ENCODE measurements at places on chromosomes 2 and 18. TPM values are rescaled to one million over a fixed set of nuclear protein-coding genes. Genes with fewer than 3 reads are reported as not detected.

Gene AQP12A
- total RNA-seq = not detected

DNA sequence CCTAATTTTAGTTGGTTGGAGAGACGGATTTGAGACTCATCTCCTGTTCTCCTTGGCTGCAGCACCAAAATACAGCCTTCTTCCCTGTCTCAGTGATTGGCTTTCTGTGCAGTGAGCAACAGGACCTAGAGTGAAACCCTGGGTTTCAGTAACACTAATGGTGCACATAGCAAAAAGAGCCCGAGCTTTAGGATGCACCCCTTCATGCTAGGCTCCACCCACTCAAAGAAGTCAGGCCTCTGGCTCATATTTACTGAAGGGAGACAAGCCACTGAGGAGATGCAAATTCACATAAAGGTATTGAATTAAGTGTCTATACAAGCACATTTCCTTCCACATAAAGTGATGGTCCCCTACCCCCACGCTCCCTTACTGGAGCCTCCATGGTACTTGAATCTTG is 131.9 kb upstream of the CHAC2 start:
- DNase-seq = no peak
- no peak overlapping the region for H3K27ac ChIP-seq
- no peaks in the 10 kb centered on the region for H3K36me3 ChIP-seq
- no peaks in the 10 kb centered on the region for H3K4me1 ChIP-seq
- no peak overlapping the region for H3K4me3 ChIP-seq
- H3K27me3 ChIP-seq = no peaks in the 10 kb centered on the region

DNA sequence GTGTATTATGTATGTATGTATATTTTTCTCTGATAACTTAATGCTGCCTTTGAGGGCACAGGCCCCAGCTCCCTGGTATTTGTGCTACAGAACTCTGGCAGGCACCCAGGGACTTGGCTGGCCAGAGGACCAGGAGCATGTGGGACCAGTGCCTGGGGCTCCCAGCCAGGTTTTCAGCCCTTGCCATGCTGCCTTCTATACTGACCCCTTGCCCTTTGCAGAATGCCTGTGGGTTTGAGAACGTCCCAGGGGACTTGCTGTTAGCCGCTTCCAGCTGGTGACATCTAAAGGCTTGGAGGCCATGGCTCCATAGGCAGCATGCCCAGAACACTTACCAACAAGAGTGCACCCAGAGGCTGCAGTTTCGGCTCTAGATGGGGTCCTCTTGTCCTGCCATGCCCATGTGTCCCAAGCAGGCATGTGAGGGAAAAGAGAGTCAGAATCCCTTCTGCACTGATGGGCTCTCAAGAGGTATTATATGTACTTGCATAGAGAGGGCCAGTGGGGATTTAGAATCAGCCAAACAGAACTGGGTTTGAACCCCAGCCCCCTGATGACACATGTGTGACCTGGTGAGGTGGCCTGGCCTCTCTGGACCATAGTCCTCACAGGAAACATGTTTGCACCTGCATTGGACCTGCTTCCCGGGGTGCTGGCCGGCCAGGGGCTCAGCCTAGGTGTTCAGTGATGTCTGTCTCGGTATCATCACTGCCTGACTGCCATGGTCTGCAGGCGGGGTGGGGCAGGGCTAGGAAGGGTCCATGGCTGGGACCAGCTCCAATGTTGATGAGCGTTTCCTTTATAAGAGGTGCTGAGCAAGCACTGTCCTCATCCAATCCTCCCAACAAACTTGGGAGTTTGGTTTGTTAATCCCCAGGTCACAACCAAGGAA is 119.2 kb upstream of the FHL2 start:
- no peaks in the 10 kb centered on the region for H3K4me1 ChIP-seq
- peaks cover 11% of the 10 kb centered on the region for H3K27me3 ChIP-seq
- H3K4me3 ChIP-seq = no peak overlapping the region
- no peak overlapping the region for H3K27ac ChIP-seq
- no peaks in the 10 kb centered on the region for H3K36me3 ChIP-seq
- no peak for DNase-seq

GRCh38 chr2:53880756-53881155 is 21.0 kb upstream of the GPR75 start:
- H3K36me3 ChIP-seq = peaks cover 55% of the 10 kb centered on the region
- no peak for DNase-seq
- H3K27me3 ChIP-seq = no peaks in the 10 kb centered on the region
- H3K27ac ChIP-seq = no peak overlapping the region
- H3K4me3 ChIP-seq = no peak overlapping the region
- H3K4me1 ChIP-seq = no peaks in the 10 kb centered on the region

- peaks cover 22% of the 10 kb centered on the region for H3K4me1 ChIP-seq
- H3K27ac ChIP-seq = peak overlapping the region; percentile 22
- DNase-seq = no peak
- H3K36me3 ChIP-seq = peaks cover 44% of the 10 kb centered on the region
- no peak overlapping the region for H3K4me3 ChIP-seq
Observed at GRCh38 chr2:47024046-47024445, 108.4 kb upstream of the MCFD2 start.

GRCh38 chr2:128696421-128696820 is 377.8 kb upstream of the HS6ST1 start:
- H3K36me3 ChIP-seq = no peaks in the 10 kb centered on the region
- no peak overlapping the region for H3K4me3 ChIP-seq
- H3K27me3 ChIP-seq = peaks cover 38% of the 10 kb centered on the region

DNA sequence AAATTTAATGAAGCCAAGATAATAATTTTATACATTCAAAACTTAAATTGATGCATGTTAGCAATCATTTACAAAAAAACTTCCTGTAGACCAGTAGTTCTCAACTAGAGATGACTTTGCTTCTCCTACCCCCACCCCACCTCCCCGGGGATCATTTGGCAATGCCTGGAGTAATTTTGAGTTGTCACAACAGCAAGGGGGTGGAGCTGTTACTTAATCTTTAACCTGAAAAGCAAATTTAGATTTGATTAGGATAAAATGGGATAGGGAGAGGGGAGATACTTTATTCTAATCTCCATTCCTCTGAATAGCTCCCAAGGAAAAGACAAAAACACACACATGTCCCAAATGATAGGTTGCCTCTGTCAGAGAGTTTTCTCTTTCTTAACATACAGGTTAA is 4.2 kb downstream of the SLC40A1 start:
- no peaks in the 10 kb centered on the region for H3K36me3 ChIP-seq
- peaks cover 14% of the 10 kb centered on the region for H3K4me1 ChIP-seq
- H3K27me3 ChIP-seq = peaks cover 15% of the 10 kb centered on the region
- DNase-seq = no peak

Gene SCN7A
- total RNA-seq = not detected

GRCh38 chr2:232476791-232477190 is 10.8 kb downstream of the ECEL1 start:
- H3K27ac ChIP-seq = no peak overlapping the region
- no peaks in the 10 kb centered on the region for H3K36me3 ChIP-seq
- no peak overlapping the region for H3K4me3 ChIP-seq
- no peaks in the 10 kb centered on the region for H3K4me1 ChIP-seq
- DNase-seq = no peak

Gene FBXO48
- 2.6 TPM for total RNA-seq

GRCh38 chr2:162938387-162938786 is 99.8 kb upstream of the KCNH7 start:
- no peaks in the 10 kb centered on the region for H3K4me1 ChIP-seq
- no peak overlapping the region for H3K4me3 ChIP-seq
- DNase-seq = no peak
- H3K27ac ChIP-seq = no peak overlapping the region

Gene KIF1A
- total RNA-seq = 1.5 TPM

- H3K4me1 ChIP-seq = no peaks in the 10 kb centered on the region
- H3K4me3 ChIP-seq = no peak overlapping the region
- no peak overlapping the region for H3K27ac ChIP-seq
- no peaks in the 10 kb centered on the region for H3K27me3 ChIP-seq
- no peaks in the 10 kb centered on the region for H3K36me3 ChIP-seq
Observed at GRCh38 chr2:134466141-134466540, 212.3 kb downstream of the MGAT5 start.

GRCh38 chr2:136787970-136788369 is 22.6 kb downstream of the THSD7B start:
- H3K27ac ChIP-seq = no peak overlapping the region
- no peaks in the 10 kb centered on the region for H3K36me3 ChIP-seq
- H3K27me3 ChIP-seq = no peaks in the 10 kb centered on the region
- H3K4me1 ChIP-seq = no peaks in the 10 kb centered on the region

Gene SERPINB11
- not detected for total RNA-seq

Gene MROH2A
- total RNA-seq = not detected

DNA sequence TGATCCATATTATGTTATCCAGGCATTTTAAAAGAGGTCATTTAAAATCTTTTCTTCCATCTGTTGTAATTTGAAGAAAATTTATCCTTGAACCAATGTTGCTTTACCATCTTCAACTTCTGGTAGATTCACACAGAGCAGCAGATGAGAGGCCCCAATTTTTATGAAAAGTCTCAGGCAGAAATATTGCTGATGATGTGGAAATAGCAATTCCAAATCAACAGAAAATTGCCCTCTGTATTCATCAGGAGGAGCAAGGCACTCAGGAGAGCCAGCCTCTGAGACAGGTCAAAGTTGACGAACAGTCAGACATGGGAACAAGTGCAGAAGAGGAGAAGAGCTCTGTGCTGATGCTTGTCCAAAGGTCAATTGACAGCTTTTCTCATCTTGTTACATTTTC is 444.9 kb downstream of the NCKAP5 start:
- no peaks in the 10 kb centered on the region for H3K27me3 ChIP-seq
- no peaks in the 10 kb centered on the region for H3K4me1 ChIP-seq
- H3K4me3 ChIP-seq = no peak overlapping the region
- no peak overlapping the region for H3K27ac ChIP-seq
- H3K36me3 ChIP-seq = no peaks in the 10 kb centered on the region

- no peaks in the 10 kb centered on the region for H3K27me3 ChIP-seq
- DNase-seq = no peak
- no peak overlapping the region for H3K27ac ChIP-seq
- peaks cover 27% of the 10 kb centered on the region for H3K4me1 ChIP-seq
- H3K36me3 ChIP-seq = peaks cover 9% of the 10 kb centered on the region
Observed at GRCh38 chr2:74181739-74182138, 3.1 kb upstream of the MOB1A start.

Data from activated CD8-positive, alpha-beta T cell treated with anti-CD3 and anti-CD28 coated beads, Interleukin-2, amount 10 ng/mL, durations not matched to agents 7 days and 5 days (primary cell).